Lower lobe of right lung (tissue), 2 donors: ENCODE measurements at places on chromosomes 2 and 18. TPM values are rescaled to one million over a fixed set of nuclear protein-coding genes. Genes with fewer than 3 reads are reported as not detected.

DNA sequence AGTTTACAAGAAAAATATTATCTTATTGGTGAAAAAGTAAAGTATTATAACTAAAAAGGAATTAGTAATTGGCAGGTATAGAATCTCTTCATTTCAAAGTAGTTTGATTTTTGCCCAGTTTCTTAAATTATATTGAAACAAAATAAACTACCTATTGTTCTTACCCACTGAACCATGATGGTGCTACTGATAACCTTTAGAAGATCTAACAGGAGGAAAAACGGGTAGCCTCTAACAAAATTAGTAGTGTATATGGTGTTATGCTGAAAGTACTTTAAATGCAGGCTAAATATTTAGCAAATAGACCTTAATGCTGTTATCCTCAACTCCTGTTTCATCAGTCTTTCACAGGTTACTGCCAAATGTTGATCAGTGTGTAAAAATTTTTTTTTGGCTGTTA is 19.1 kb downstream of the MRPS9 start:
- peaks cover 4% of the 10 kb centered on the region for H3K36me3 ChIP-seq
- H3K4me3 ChIP-seq = no peak overlapping the region
- no peak overlapping the region for H3K27ac ChIP-seq
- DNase-seq = no peak
- H3K27me3 ChIP-seq = no peaks in the 10 kb centered on the region

- no peaks in the 10 kb centered on the region for H3K27me3 ChIP-seq
- peaks cover 78% of the 10 kb centered on the region for H3K36me3 ChIP-seq
- no peak overlapping the region for H3K4me3 ChIP-seq
- no peak overlapping the region for H3K27ac ChIP-seq
- DNase-seq = peak; percentile 90
Observed at GRCh38 chr2:97806738-97807618, 93.6 kb downstream of the ZAP70 start.

DNA sequence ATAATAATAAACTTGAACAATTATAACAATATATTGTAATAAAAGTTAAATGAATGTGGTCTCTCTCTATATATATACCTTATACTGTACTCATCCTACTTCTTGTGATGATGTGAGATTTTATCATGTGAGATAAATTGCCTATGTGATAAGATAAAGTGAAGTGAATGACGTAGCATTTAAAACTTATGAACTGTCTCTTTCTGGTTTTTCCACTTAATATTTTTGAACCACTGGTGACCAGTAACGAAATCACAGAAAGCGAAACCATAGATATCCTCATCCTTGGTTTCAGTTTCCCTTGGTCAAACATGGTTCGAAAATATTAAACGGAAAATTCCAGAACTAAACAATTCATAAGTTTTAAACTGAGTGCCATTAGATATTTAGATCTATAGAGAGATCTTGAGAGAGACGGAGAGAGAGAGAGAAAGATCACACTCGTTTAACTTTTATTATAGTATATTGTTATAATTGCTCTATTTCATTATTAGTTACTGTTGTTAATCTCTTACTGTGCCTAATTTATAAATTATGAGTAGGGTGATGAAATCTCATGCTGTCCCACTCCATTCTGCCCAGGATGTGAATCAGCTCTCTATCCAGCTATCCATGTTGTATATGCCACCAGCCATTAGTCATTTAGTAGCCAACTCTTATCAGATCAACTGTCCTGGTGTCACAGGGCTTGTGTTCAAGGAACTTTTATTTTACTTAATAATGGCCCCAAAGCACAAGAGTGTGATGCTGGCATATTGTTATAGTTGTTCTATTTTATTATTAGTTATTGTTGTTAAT is 156.8 kb downstream of the THADA start:
- peak overlapping the region; percentile 51 for H3K27ac ChIP-seq
- DNase-seq = no peak
- H3K4me1 ChIP-seq = no peaks in the 10 kb centered on the region
- no peaks in the 10 kb centered on the region for H3K27me3 ChIP-seq

DNA sequence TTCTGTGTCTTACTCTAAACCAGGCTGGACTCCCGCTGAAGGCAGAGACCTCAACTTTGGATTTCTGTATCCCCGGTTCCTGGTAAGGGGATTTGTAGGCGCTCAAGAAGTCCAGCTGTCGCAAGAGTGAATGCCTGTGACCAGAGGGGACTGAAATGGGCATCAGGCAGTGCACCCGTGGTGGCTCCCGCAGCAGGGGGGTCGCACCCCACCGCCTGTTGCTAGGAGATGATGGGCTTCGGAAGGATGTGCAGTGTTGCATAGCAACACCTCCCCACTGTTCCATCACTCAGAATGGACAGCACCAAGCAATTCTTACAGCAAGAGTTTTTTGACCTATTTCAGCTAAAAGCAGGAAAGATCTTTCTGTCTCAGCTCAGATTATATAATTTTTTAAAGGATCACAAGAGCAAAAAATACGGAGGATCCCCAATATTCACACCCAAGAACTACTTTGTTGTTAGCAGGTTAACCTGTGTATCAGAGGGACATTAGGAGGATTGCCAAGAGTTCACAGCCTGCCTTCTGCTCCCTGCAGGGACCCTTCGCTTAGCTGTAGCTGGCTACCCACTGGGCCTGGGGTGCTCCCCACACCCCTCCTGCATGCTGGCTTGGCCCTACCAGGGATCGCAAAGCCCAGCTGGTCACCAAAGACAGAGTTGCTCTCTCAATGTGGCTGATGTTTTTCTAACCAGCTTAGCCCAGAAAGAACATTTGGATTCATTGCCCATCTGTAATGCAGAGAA is 63.8 kb downstream of the SOWAHC start:
- peak overlapping the region; percentile 58 for H3K27ac ChIP-seq
- DNase-seq = no peak
- H3K4me1 ChIP-seq = peaks cover 49% of the 10 kb centered on the region
- H3K27me3 ChIP-seq = no peaks in the 10 kb centered on the region

DNA sequence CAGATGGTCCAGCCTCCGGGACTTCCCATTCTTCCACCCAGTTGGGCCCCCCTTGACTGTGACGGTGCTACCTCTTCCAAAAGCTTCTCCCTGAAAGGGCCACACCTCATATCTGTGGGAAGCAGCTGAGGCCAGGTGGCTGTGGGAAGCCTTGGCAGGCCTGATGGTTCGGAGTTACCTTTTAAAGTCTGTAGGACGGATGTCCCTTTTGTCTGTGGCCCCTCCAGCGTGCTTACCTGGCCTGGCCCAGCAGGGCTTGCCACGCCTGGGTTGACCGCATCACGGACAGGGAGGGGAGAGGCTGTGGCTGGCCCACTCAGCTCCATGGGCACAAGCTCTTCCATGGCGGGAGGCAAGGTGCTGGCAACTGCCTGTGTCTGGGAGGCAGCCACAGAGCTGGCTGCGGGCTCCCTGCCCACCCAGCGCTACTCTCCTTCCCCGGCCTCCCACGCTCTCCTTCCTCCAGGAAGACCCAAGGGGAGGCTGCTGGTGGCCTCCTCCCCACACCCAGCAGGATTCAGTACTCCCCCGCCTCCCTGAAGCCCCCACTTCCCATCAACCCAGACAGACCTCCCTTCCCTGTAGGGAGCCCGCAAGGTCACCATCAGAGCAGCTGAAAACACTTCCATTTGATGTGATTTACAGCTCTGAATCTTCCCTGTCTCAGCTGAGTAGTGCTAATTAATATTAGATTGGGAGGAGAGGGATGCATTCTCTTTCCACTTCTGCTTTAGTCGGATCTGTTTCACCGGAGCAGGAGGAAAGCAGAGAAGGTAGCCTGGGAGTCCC is 52.8 kb downstream of the EDAR start:
- H3K36me3 ChIP-seq = no peaks in the 10 kb centered on the region
- no peaks in the 10 kb centered on the region for H3K4me1 ChIP-seq
- no peak overlapping the region for H3K27ac ChIP-seq
- H3K27me3 ChIP-seq = no peaks in the 10 kb centered on the region
- H3K4me3 ChIP-seq = no peak overlapping the region

GRCh38 chr18:5710676-5711075 is 166.9 kb upstream of the EPB41L3 start:
- H3K4me1 ChIP-seq = no peaks in the 10 kb centered on the region
- no peak overlapping the region for H3K27ac ChIP-seq
- no peaks in the 10 kb centered on the region for H3K27me3 ChIP-seq

DNA sequence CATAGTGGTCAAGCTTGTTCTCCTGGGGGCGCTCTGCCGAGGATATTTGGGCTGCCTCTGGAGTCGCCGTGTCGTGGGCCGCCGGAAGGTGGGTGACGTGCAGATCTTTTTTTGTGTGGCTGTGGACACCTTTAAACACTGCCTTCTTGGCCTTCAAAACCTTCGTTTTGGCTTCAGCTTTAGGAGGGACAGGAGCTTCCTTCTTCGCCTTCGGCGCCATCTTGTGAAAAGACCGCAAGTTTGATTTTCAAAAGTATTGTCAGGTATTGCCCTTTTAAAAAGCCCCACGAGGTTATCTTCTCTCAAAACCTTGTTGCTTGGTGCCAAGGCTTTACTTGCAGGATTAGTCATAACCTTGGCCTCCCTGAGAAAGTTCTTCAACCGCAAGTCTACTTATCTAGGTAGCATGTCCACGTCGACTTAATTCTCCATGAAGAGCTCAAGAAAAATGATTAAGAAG is 20.8 kb downstream of the LAMA3 start:
- DNase-seq = no peak
- H3K4me1 ChIP-seq = no peaks in the 10 kb centered on the region
- H3K27ac ChIP-seq = peak overlapping the region; percentile 6
- no peak overlapping the region for H3K4me3 ChIP-seq
- no peaks in the 10 kb centered on the region for H3K27me3 ChIP-seq
- no peaks in the 10 kb centered on the region for H3K36me3 ChIP-seq

The PDE11A gene
- 0.27 TPM for total RNA-seq
